ENCODE measurements at places on chromosomes 16 and 17.

DNA sequence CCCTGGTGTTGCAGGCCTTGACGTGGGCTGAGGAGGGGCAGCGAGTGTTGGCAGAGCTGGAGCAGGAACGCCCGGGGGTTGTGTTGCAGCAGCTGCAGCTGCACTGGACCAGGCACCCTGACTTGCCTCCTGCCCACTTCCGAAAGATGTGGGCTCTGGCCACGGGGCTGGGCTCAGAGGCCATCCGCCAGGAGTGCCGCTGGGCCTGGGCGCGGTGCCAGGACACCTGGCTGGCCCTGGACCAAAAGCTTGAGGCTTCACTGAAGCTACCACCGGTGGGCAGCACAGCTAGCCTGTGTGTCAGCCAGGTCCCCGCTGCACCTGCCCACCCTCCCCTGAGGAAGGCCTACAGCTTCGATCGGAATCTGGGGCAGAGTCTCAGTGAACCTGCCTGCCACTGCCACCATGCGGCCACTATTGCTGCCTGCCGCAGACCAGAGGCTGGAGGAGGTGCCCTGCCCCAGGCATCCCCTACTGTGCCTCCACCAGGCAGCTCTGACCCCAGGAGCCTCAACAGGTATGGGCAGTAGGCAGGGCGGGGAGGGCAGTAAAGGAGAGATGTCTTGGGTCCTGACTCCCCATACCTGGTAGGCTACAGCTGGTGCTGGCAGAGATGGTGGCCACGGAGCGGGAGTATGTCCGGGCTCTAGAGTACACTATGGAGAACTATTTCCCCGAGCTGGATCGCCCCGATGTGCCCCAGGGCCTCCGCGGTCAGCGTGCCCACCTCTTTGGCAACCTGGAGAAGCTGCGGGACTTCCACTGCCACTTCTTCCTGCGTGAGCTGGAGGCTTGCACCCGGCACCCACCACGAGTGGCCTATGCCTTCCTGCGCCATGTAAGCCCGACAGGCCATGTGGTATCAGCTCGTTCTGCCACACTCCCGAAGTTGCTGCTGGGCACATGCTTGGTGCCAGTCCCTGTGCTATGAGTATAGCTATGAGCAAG lies 5.6 kb downstream of the PLEKHG4 start:
- DNase-seq, result no peak

DNA sequence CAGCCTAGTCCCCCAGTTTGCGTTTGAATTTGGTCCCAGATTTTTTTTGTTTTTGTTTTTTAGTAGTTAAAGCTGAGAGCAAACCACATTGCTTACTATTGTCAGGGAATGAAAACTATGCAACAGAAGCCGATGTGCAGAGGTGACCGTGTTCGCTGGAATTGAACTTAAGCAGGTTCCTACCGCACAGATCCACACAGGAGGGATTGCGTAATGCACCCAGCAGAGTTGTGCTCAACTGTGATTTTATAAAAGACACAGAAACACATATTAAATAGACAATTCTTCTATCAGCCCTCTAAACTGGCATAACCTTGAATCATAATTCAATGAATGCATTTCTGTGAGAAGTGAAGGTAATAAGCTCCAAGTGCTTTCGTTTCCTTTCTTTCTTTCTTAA lies 443.0 kb downstream of the WWOX start:
- DNase-seq, result no peak

- DNase-seq, result no peak
Observed at GRCh38 chr16:57004387-57005250, 15.3 kb downstream of the NLRC5 start.

DNA sequence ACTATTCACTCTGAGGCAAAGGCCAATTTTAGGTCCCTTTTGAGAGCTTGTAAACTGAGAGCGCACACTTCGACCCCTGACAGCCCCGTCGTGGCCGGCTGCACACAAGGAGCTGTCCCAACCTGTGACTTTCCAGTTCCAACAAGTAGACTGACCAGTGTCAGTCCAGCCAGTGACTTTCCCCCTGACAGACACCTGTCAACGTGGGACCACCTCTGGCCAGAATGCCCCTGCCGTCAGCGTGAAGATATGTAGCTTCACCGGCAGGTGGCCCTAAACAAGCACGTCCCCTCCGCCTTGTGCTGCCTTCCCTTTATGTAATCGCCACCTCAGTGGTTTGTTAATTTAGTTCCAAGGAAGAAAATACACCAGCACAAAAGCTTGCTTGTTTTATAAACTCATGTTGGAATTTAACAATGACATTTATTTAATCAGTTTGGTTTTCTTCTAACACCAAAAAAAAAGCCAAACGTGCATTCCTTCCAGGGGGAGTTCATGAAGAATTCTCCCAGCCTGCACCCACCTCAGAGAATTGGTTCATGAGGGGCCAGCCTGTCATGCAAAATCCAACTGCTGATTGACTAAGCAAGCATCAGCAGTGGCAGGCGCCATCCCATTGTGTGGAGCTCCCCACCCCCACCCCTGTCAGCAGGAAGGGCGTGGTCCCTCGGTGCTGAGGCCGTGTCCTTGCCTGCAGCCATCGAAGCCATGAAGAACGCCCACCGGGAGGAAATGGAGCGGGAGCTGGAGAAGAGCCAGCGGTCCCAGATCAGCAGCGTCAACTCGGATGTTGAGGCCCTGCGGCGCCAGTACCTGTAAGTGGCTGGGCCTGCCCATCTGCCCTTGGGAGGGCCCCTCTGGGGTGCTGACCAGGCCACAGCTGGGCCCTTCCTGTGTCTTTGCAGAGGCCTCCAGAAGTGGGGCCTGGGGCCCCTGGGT lies 33.9 kb downstream of the PLD6 start:
- DNase-seq, result no peak

DNA sequence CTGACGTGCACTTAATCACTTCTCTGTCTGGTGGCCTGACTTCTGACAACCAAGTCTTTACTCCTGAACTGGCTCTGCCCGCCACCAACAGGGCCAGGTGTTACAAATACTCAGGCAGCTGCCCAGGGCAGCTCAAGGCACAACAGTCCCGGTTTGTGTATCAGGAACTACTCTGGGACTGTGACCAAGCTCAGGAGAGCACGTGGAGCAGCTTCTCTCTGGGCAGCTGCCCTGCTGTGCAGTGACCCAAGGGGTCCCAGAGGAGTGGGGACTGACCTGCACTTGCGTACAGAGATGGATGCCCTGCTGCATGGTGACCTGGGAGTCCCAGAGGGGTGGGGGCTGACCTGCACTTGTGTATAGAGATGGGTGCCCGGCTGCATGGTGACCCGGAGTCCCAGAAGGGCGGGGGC lies 21.9 kb downstream of the LITAFD start:
- DNase-seq, result no peak

GRCh38 chr17:3990386-3991127 lies 26.3 kb upstream of the ATP2A3 start:
- no peak for DNase-seq

DNA sequence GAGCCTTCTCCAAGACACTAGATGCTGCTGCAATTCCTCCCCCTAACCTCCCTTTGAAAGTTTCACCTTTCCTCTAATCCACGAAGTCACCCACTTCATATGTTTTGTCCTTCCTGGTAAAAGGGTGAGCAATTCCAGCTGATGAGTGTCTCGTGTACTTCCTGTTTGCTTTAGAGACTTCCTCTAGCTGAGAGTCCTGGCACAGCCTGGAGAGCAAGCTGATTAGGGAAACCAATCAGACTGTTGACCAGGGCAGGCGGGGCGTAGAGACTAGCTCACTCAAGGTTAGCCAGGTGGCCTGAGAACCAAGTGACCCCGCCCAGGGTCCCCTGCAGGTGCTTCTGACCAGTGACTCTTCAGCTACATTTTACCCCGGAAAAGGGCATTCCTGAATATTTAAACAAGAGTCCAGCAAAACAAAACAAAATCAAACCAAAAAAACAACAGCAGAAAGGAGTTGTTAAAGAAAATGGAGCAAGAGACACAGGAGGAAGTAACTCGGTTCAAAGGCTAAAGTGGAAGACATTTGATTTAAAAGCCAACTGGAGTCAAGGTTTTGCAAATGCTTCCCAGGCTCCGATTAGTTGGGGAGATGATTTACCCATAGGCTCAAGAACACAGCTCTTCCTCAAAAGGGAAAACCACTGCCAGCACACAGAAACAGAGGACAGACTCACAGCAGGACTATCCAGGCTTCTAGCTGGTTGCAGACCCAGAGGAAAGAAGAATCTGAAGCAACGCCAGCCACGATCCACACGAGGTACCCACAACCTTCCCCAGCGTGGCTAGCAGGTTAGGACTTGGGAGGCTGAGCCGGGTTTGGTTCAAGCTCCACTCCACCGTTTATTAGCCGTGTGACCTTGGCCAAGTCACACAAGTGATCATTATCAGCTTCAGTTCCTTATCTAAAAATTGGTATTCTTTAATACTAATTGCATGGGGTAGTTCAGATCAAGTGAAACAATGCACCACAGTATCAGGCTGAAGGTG lies 13.4 kb downstream of the HSPB9 start:
- no peak for DNase-seq

GRCh38 chr16:29743827-29744531 lies 1.8 kb downstream of the C16orf54 start:
- no peak for DNase-seq

DNA sequence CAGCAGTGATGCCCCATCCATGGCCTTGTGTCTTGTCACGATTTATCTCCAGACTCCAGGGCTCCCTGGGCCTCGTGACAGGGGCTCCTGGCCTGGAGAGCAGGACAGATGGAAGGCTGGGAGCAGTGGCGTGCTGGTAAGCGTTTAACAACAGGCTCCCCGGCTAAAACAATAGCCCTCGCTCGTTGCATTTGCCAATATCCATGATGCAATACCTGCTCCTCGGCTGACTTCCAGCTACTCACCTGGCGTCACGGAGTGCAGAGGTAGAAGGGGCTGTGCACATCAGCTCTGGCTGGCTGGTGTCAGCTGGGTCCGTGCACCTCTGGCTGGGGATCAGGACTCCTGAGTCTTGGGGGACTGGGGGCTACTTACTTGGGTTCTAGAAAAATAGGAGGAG lies 1.5 kb upstream of the BICDL2 start:
- DNase-seq, result no peak

DNA sequence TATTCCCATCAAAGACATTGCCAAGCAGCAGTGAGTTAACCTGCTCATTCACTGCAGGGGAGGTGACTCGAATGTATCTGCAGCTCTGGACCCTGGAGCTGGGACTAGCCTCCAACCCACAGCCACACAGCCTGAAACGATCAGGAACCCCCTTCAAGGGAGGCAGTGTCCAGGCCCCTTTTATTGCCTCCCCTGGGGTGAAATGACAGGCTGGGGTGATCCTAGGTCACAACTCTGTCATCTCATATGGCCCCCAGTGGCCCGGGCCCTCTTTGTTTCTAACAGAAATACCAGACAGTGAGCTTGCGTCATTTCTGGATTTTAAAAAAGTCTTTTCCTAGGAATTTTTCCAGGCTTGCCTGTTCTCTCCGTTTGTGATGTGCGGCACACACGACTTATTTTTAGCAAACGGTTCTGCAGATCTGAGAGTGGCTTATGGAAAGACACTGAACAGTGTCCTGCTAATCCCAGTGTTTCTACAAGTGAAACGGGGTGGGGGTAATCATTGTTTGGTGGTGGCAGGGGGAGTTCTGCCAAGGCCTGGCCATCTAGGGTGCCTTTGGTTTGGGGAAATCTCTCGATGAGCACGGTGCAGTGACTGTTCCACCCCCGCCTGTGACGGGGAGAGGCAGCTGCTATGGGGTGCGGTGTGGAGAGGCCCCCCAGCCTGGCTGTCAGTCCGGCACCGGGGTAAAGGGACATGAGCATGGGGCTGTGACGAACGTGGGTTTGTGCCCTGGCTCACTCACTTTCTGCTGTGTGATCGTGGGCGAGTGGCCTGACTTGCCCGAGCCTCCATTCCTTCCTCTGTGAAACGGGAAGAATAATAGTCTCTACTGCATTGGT lies 27.2 kb downstream of the NAGPA start:
- DNase-seq, result no peak

GRCh38 chr17:75352079-75352569 lies 53.4 kb downstream of the GRB2 start:
- DNase-seq, result no peak

DNA sequence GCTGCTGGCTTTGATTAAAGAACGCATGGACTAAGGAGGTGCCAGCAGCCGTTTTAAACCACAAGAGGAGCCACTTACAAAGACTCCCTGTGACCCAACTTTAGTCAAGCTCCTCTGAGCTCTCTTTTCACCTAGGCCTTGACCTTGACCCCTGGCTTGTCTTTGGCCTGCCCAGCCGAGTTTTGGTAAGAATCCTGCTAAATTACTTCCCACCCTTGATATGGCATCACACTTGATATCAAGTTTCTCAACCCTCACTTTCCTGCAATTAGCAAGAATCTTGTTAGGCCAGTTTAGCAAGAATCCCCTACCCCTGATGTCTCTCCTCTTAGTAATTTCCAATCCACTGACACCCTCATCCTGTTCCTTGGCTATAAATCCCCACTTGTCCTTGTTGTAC lies 232.8 kb upstream of the SALL1 start:
- DNase-seq, result no peak

GRCh38 chr17:19384723-19385391 lies 2.1 kb downstream of the MFAP4 start:
- DNase-seq, result no peak

GRCh38 chr16:81337097-81337496 lies 22.3 kb downstream of the GAN start:
- DNase-seq, result no peak

GRCh38 chr16:85917012-85917411 lies 18.1 kb downstream of the IRF8 start:
- DNase-seq, result no peak
